ENCODE measurements at places on chromosomes 16 and 17.

- DNase-seq = no peak
These were observed 69.5 kb downstream of the JPH3 start for GRCh38 chr16:87671715-87672270.

GRCh38 chr17:14784997-14785696 is 480.0 kb downstream of the PMP22 start:
- no peak for DNase-seq

GRCh38 chr16:13898233-13898632 is 21.7 kb upstream of the ERCC4 start:
- DNase-seq = no peak

GRCh38 chr17:74380959-74381808 is 13.9 kb downstream of the GPR142 start:
- no peak for DNase-seq

- no peak for DNase-seq
These were observed 43.6 kb downstream of the NUP93 start for GRCh38 chr16:56773532-56773931.

- DNase-seq = no peak
These were observed 57.4 kb upstream of the NKD1 start for GRCh38 chr16:50490828-50491227.

- DNase-seq = no peak
These were observed 35.6 kb downstream of the ELAC2 start for GRCh38 chr17:12982224-12982623.

GRCh38 chr16:66935314-66936011 is at the start of gene CES2:
Gene CES2, plus strand, starts transcription at chr16:66935516. Its CDS starts 120 bp downstream, at chr16:66935636.
- DNase-seq = no peak

DNA sequence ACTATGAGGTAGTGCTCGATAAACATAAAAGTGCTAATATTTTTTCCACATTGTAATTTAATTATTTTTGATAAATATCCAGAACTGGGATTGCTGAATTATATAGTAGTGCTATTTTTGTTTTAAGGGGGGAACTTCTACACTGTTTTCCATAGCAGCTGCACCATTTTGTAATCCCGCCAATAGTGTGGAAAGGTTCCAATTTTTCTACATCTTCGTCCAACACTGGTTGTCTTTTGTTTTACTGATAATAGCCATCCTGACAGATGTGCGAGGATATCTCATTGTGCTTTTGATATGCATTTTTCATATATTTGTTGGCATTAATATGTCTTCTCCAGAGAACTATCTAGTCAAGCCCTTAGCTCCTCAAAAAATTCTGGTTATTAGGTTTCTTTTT is 259.6 kb upstream of the KCNJ16 start:
- no peak for DNase-seq

DNA sequence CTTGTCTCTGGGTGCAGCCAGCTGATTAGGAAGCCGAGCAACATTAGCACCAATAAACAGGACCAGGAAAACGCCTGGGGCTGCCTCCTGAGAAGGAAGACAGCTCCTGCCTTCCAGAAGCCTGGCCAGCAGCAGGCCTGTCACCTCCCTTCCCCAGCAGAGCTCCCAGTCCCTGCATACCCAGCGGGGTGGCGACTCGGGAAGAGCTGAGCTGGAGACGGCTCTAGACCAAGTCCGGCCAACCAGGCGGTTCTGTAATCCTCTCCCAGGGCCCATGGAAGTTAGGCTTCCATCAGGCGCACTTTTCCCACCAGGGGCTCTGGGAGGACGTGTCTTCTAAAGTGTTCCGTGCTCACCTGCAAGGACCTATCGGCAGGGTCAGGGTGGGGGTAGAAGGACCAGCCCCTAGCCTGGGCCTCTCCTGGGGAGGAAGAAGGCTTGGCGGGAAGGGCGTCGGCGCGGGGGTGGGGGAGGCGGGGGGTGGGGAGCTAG is 12.0 kb upstream of the CLUH start:
- no peak for DNase-seq

GRCh38 chr17:42201458-42201772 is 7.1 kb upstream of the GHDC start:
- no peak for DNase-seq

- DNase-seq = peak; percentile 30
These were observed at the start of gene PLCG2 for GRCh38 chr16:81778861-81779535. Gene PLCG2, plus strand, starts transcription at chr16:81779291. Its CDS starts 6,699 bp downstream, at chr16:81785990.

GRCh38 chr17:40372031-40372430 is 7.5 kb upstream of the GJD3 start:
- no peak for DNase-seq

GRCh38 chr16:1752853-1753252 is 18.5 kb downstream of the NME3 start:
- DNase-seq = no peak

GRCh38 chr17:10063730-10064241 is 134.6 kb downstream of the GAS7 start:
- no peak for DNase-seq

GRCh38 chr17:4631836-4632580 is 9.5 kb downstream of the ALOX15 start:
- DNase-seq = no peak

DNA sequence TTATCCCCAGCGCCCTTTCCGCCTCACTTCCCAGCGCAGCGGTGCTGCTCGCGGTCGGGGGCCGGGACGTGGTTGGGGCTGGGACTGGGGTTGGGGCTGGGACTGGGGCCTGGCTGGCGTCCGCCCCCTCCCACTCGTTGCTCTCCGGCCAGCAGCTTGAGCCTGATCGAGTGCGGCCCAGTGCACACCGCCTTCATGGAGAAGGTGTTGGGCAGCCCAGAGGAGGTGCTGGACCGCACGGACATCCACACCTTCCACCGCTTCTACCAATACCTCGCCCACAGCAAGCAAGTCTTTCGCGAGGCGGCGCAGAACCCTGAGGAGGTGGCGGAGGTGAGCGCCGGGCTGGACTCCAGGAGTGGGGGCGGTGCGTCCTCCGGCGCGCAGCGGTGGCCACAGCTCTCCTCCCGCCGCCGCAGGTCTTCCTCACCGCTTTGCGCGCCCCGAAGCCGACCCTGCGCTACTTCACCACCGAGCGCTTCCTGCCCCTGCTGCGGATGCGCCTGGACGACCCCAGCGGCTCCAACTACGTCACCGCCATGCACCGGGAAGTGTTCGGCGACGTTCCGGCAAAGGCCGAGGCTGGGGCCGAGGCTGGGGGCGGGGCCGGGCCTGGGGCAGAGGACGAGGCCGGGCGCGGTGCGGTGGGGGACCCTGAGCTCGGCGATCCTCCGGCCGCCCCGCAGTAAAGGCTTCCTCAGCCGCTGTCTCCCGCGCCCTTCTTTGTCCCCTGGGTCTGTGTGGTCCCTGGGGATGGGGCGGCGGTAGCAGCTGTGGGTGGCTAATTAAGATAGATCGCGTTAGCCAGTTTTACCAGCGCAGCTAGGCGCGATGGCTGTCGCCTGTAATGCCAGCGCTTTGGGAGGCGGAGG is 1.8 kb downstream of the HSD17B1 start:
- no peak for DNase-seq

DNA sequence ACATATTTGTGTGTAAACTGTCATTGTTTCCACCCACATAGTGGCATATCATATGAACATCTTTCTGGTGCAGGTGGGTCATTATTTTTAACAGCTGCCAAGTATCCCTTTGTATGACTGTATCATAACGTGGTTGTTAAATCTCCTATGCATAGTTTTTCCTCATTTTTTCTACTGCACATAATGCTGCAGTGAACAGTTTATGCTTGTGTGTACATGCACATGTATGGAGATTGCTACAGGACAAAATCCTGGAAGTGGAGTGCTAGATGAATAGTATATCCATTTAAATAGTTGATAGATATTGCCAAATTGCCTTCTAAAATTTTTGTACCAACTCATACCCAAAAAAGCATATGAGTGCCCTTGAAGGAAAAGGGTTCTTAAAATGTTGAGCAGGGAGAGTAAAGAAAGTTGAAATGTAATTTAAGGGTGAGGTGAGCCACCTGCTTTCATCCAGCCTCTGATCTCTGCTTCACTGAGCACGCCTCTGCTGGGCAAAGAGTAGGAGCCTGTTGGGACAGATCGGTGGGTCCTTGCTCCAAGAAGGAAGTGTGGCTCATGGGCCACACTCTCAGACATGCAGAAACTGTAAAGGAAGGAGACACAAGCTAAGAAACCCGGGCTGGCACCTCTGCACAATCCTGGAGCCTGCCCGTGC is 55.3 kb downstream of the HLF start:
- DNase-seq = no peak

DNA sequence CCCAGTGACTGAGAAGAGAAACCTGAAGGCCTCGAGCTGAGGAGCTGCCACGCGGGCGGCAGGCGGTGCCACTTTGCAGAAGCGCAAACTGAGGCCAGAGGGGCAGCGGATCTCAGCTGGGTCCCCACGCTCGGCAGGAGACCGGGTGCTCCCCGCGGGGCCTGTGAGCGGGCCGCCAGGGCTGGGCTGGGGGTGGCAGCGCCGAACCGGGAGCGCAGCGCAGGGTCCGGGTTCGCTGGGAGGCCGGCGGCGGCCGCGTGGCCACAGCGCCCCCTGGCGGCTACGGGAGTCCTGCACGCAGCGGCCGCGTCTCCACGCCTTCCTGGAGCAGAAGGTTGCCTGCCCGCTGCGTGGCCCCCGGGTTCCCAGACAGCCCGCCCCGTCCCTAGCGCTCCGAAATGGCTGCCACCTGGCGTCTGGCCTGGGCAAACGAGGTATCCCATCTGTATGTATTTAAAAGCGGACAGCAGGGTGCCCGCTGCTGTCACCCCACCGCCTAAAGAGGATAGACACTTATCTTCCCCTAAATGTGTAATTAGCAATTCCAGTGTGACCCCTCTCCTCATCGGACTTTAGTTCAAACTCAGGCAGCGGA is 96.1 kb upstream of the CDH5 start:
- DNase-seq = no peak

DNA sequence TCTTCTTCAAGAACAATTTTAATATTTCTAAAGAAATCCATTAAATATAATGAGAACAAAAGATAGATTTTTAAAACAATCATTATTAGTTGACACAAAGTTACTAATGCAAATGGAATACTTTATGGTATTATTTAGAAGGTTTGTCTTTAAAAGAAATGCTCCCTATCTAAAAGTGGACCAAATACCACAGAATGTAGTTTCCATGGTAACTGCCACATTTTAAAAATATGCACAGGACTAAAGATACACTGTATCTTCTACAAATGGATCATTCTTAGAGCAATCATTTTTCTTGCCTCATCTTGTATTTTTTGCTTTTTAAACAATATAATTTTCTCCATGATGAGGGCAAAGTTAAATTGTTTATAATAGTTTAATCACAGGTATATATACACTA is 296.0 kb downstream of the CEP112 start:
- DNase-seq = no peak

DNA sequence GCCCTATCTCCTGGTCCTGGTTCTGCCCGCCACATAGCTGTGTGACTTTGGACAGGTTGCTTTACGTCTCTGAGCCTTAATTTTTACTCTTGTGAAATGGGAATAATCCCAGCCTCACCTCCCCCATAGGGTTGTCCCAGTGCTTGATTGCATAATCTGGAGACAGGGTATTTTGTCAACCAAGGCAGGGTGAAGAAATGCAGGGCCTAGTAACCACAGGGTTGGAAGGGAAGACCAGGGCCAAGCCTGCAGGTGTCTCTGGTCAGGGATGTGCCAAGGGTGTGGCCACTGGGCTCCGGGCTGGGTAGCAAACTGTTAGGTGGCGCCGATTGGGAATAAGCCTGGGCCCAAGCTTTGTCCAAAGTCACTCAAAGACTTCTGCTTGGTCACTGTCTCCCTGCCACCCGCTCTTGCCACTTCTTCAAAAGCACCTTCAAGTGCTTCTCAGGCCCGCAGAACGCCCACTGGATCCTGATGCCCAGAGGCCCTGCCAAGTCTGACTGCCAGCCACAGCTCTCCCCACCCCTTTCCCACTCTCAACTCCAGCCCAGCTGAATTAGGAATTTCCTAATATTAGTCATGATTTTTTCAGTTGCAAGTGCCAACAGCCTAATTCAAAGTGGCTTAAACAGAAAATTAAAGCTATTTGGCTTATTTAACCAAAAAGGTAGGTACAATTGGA is 20.6 kb upstream of the COL1A1 start:
- DNase-seq = no peak

- no peak for DNase-seq
These were observed 28.1 kb downstream of the KIAA0513 start for GRCh38 chr16:85055493-85056210.

- no peak for DNase-seq
These were observed 44.0 kb downstream of the SPOP start for GRCh38 chr17:49633762-49634484.

DNA sequence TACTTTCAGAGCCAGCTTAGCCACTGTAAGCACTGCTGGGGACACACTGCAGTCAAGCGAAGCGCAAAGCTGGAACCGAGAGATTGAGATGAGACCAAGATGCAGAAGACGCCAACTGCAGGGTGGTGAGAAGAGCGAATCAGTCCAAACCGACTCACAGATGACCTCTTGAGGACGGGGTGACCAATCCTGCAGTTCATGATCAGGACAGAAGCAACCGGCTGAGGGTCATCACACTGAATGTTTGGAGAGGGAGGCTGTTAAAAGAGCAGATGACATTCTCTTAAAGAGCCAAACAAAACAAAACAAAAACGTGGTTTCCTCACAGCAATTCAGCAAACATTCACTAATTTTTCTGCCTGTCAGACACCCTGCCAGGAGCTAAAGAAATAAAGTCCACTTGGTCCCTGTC is 8.5 kb downstream of the HASPIN start:
- no peak for DNase-seq

DNA sequence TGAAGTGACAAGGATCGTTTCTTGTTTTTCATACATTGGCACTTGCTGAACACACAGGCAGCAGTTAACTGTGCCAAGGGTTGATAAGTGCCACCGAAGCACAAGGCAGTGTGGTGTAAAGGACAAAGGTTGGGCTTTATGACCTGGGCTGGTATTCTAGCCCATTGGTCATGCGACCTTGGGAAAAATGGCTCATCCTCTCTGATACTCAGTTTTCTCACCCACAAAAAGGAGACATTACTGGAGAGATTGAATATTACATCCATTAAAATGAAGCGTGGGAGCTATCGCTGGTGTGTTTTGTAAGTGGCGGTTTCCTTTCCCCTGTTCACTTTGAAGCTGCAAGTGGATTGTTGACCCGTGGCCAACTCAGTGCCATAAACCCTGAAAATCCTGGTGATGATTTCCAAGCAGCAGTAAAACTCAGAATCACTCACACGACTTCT is 216.9 kb downstream of the HAPSTR1 start:
- DNase-seq = no peak

- no peak for DNase-seq
These were observed 8.2 kb downstream of the UBE2I start for GRCh38 chr16:1317479-1318267.

DNA sequence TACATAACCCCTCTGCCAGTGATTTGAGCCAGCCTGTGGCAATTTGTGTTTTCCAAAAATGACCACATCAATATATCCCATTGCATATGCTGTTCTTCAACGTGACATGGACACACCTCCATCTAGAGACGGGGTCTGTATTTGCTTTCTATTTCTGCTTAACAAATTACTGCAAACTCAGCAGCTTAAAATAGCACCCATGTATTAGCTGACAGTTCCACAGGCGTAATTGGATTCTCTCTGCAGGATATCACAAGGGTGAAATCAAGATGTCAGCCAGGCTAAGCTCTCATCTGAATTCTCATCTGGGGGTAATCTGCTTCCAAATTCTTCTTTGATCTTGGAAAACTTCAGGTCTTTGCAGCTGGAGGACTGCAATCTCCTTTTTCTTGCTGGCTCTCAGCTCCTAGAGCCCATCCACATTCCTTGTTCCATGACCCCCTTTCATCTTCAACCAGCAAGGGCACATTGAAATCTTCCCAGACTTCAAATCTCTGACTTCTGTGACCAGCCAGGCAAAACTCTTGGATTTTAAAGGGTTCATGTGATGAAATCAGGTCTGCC is 8.2 kb downstream of the KRT9 start:
- DNase-seq = no peak

GRCh38 chr17:44277976-44278375 is 10.0 kb upstream of the SLC4A1 start:
- DNase-seq = no peak

Measured in cortex of kidney (tissue), 1 donor.